Cardiac muscle cell (in vitro differentiated cells and primary cell): ENCODE measurements at places on chromosomes 1 and 21. TPM values are rescaled to one million over a fixed set of nuclear protein-coding genes. Genes with fewer than 3 reads are reported as not detected.

DNA sequence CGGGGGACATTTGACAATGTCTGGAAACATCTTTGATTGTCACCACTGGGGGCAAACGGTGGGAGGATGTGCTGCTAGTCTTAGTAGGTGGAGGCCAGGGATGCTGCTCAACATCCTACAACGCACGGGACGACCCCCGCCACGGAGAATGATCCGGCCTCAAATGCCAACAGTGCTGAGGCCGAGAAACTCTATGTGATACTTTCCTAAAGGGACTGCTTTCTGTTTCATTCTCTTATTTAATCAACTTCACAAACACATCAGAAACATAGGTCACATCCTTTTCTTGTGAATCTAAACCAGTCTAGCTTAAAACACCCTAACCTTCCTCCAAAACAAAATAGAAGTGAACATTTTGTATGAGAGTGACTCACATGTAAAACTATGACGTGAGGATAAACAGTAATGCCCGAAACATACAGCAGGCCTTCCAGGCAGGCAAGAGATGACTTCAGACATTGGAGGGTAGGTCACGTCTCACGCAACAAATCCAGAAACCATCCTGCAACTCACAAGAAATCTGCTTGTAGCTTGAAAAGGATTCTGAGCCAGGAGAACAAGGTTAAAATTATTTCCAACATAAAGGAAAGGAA lies 37.2 kb upstream of the ETS2 start:
- no peak for DNase-seq

DNA sequence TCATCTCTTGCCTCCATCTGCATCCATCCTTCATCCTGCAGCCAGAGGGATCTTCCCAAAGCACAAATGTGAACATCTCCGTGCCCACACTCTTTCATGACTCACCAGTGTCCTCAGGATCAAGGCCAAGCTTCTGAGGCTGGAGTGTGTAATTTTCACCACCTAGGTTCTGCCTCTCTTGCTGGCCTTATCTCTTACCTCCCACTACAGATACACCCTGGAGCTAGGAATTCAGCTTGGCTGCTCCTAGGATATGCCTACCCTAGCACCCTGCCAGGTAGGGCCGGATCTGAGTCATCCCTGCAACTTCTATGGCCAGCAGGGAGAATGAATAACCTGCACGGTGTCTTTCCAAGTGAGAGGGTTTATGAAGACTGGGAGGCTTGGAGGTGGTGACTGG lies 208.7 kb upstream of the CSF3R start:
- DNase-seq = no peak

GRCh38 chr1:218498056-218498938 lies 153.2 kb downstream of the TGFB2 start:
- DNase-seq = no peak

GRCh38 chr1:113981962-113982931 lies 3.0 kb downstream of the OLFML3 start:
- DNase-seq = peak; percentile 96

DNA sequence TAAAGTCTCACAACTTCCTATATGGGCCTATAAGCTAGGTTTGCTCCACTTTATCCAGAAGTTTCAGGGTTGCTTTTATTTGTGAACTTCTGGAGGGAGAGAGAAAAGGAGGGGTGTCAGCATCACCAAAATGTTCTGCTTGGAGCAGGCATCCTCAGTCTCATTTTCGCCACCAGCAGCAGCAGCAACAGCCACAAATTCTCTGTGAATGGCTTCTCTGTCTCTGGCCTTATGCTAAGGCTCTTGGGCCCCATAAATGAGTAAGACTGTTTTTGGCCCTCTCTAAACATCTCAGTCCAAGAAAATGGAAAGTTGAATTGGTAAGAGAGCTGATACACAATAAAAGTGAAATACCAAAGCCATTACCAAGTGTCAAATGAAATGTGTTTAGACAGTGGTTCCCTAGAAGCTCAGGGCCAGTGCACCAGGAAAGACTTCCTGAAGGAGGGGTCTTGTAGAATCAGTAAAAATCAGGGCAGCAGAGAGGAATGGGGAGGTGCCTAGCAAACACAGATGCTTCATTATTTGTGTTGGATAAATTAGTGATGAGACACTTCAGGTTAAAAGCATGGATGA lies 53.0 kb upstream of the SPATA6 start:
- DNase-seq = no peak

DNA sequence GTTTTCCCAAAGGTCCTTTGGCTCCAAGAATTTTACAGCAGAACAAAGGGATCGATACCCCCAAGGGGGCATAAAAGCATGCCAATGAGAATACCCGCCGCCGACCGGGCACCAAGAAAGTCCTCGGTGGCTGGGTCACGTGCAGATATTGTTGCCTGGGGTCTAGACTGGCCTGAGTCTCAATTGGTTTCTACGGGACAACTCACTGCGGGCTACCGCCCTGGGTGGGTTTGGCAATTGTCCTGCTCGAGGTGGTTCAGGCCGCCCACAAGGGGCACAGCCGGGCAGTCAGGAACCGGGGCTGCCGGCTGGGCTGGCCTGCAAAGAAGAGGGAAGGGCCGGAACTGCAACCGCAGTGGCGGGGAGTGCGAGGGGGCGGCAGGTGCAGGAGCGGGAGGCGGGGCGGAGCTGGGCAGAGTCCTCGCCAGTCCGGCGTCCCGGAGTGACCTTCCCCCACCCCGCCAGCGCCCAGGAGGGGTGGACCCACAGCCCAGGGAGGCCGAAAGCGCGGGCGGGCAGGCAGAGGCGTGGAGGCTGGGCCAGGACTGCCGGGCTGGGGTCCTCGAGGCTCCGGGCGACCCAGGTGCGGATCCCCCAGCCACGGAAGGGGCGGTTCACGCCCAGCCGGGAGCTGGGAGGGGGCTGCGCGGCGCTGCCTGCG lies 926 bp upstream of the ATP1B1 start:
- DNase-seq = peak; percentile 89

DNA sequence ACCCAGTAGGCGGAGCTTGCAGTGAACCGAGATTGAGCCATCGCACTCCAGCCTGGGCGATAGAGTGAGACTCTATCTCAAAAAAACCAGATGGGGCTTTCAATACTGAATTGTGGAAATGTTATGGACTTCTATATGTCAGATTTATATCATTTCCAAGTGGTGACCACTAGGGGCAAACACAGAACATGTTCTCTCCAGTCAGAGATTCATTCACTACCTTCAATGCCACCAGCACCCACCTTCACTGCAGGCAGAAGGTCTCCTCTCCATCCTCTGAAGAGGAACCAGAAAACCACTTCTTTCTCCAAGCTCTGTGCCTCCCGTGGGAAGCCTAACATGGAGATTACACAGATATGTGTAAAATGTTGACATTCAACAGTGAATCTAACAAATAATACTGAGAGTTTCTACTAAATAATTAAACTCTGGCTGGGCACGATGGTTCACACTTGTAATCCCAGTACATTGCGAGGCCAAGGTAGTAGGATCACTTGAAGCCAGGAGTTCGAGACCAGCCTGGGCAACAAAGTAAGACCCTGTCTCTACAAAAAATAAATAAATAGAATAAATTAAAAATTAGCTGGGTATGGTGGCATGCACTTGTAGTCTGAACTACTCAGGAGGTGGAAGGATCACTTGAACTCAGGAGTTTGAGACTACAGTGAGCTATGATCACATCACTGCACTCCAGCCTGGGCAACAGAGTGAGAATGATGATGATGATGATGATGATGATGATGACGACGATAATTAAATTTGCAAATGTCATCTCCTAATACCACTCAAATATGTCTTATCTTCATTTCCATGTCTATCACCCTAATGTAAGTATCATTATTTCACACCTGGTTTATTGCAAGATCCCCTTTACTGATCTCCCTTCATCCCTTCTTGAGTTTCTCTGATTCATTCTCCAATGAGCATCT lies 151.1 kb downstream of the ZNF281 start:
- DNase-seq = peak; percentile 33

DNA sequence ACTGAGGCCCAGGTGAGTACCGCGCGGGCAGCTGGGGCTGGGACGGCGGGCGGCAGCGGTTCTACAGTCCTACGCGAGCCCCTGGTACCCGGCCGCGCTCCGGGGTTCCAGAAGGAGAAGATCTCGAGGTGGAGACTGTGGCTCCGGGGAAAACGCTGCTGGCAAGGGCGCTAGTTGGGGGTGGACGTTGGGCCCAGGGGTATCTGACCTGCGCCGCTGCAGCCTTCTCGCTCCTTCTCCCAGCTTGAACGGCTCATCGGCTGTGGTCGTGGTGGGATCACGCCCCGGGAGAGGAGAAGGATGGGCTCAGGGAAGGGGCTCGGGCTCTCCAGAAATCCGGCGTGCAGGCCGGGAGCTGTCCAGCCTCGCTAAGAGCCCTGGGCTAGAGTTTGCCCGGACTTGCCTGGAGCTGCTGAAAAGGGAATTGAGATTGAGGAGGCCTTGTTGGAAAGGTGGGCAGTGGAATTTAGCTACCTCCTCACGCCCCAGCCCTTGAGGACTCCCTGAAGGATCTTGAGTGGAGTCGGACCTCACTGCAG lies 1.1 kb upstream of the POU3F1 start:
- DNase-seq = peak; percentile 68

GRCh38 chr21:28269173-28269572 lies 723.5 kb downstream of the LTN1 start:
- no peak for DNase-seq

- DNase-seq = no peak
Measured at GRCh38 chr21:40555021-40555528, 291.9 kb downstream of the DSCAM start.

DNA sequence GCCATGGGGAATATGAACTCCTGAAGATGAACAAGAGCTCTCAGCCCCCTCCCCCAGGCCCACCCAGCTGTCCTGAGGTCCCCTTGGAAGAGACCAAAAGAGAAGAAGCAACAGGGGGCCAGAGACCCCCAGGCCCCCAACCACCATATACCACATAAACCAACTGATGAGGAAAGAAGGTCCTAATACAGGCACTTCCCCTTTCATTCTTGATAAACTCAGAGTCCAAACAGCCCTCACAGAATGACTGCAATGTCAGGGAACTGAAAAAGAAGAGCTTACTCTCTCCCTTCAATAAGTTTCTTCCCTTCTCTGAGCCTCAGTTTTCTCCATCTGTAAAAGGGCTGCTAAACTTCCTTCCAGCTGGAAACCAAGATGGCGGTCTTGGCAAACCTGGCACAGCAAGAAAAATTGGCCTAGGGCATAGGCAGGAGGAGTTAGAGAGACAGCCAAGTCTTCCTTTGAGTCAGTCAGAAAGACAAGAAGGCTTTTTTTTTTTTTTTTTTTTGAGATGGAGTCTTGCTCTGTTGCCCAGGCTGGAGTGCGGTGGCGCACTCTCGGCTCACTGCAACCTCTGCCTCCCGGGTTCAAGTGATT lies 90.5 kb downstream of the VWA5B1 start:
- no peak for DNase-seq

DNA sequence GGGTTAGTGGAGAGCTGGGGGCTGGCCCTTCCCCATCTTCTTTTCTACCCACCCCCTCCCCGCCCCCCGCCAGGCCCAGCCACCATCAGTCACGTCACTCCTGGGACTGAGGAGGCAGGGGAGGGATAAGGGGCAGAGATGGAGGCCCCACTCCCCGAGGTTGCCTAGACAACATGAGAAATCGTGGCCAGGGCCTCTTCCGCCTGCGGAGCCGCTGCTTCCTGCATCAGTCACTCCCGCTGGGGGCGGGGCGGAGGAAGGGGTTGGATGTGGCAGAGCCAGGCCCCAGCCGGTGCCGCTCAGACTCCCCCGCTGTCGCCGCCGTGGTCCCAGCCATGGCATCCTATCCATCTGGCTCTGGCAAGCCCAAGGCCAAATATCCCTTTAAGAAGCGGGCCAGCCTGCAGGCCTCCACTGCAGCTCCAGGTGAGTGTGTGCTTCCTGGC lies 1.2 kb downstream of the AMPD2 start:
- DNase-seq = peak; percentile 88

- DNase-seq = no peak
Measured at GRCh38 chr1:152899027-152899426, 9.3 kb upstream of the IVL start.

DNA sequence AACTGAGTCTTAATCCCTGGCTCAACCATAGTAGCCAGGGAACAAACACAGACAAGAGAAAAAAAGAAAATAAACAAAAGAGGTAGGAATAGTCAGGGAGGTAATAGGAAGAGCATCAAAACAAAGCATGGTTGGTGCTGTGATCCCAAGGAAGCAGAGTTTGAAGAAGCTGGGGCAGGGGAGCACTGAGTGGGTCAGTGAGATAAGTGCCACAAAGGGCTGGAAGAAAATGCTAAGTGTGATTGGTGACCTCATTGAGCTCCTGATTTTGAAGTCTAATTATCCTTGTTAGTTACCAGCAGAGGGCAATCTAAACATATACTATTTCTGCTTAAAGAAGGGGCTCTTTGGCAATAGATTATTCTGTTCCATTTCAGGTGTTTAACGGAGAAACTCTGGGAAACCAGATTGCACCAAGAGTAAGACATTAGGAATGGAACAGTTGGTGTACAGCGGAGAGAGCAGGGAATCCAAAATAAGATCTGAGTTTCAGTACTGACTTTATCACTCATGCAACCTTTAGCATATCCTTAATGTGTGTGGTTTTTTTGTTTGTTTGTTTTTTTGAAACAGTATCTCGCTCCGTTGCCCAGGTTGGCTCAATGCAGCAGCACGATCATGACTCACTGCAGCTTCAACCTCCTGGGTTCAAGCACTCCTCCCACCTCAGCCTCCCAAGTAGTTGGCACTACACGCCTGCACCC lies 30.7 kb upstream of the KIAA1614 start:
- peak; percentile 75 for DNase-seq

- no peak for DNase-seq
Measured at GRCh38 chr21:45859041-45859761, 122.4 kb upstream of the COL6A1 start.

DNA sequence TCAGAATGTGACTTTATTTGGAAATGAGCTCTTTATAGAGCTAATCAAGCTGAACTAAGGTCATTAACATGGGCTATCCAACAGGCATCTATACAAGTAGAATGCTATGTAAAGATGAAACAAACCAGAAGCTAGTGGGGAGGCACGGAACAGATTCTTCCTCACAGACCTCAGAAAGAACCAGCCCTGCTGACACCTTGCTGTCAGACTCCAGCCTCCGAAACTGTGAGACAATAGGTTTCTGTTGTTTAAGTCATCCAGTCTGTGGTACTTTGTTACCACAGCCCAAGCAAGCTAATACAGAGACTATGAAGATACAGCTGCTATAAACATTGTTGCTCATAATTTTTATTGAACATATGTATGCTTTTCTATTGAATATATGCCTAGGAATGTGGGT lies 406.3 kb upstream of the CHRM3 start:
- no peak for DNase-seq

GRCh38 chr1:42152119-42152518 lies 1.1 kb upstream of the GUCA2B start:
- DNase-seq = no peak

DNA sequence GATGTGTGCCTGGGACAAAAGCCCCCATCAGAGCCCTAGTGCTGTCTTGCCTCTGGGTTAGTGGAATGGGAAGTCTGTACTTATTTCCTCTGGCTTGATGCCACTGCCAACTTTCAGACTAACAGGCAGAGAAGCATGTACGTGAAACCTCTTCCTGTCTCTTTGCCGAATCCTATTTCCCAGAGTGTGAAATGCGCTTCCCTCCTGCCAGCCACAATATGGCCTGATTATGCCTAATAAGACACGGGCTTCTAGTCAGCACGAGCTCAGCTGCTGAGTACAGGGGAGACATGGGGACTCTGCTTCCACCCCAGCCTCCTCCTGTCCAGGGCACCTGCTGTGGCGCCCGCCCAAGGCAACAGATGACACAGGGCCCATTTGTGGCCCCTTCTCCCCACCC lies 111.4 kb downstream of the KCND3 start:
- DNase-seq = no peak

The MFN2 gene
- polyA plus RNA-seq = 82.6 and 83.8 TPM in 2 replicates

The CCDC17 gene
- 1.9 and 3.1 TPM in 2 replicates for polyA plus RNA-seq

The RBP7 gene
- polyA plus RNA-seq = 2.3 and 4.3 TPM in 2 replicates

The CCDC185 gene
- polyA plus RNA-seq = not detected in 2 replicates

The LINGO4 gene
- polyA plus RNA-seq = not detected in 2 replicates

The OR10Z1 gene
- not detected in 2 replicates for polyA plus RNA-seq

The PLPP3 gene
- 41.3 and 41.4 TPM in 2 replicates for polyA plus RNA-seq

The SNAPIN gene
- polyA plus RNA-seq = 113 and 115 TPM in 2 replicates
